ENCODE measurements at places on chromosomes 13 and 19.
A peak's percentile ranks its signal among the peaks of the same experiment; 100 is the strongest.

- no peak for DNase-seq
Observed at GRCh38 chr13:43937839-43938238, 58.1 kb downstream of the LACC1 start.

DNA sequence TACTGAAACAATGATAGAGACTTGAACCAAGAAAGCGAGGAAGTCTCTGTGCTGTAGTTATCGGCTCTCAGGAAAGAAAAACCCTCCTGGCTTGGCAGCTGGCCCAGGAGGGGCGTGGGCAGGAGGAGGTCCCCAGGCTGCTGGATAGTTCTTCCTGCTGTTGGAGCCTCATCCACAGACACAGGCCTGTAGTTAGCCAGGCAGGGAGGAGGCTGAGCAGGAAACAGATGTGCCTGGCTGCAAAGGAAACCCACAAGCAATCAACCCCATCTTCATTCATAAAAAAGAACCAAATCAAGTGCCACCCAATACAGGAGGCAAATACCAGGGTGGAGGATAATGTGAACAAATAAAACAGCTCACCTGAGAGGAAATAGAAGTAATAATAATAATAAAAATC, 86.2 kb downstream of the IRS2 start:
- no peak for DNase-seq

DNA sequence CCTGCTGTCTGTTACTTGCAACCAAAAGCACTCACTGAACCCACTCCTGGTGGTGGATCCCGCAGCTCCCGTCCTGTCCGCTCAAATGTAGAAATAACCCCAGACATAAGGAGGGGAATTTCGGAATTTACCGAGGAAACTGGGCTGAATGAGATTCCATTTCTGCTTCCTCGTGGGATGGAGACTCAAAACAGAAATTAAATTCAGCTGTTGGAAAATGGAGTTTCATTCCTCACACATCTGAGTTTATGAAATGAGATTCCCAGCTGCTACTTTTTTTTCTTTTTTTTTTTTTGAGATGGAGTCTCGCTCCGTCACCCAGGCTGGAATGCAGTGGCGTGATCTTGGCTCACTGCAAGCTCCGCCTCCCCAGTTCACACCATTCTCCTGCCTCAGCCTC, 44.3 kb downstream of the COLGALT1 start:
- no peak for DNase-seq

GRCh38 chr19:5696196-5697021, 6.3 kb downstream of the RPL36 start:
- no peak for DNase-seq

DNA sequence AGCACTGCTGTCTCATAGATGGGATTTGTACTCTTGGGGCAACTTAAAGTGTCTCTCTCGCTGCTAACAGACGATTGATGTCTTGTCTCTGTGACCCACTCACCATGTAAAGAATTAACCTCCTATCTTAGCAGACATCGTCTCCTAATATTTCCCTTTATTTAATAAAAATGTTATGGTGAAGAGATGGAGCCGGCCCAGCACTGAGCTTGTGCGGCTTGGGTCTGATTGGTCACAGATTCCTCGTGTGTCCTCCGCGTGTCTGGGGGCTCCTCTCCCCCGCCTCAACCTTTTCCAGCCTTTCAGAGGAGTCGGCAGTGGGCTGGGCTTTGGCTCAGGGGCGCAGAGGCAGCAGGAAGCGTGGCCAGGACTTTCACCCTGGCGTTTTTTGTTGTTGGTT, 13.2 kb upstream of the CRTC1 start:
- DNase-seq, result no peak

DNA sequence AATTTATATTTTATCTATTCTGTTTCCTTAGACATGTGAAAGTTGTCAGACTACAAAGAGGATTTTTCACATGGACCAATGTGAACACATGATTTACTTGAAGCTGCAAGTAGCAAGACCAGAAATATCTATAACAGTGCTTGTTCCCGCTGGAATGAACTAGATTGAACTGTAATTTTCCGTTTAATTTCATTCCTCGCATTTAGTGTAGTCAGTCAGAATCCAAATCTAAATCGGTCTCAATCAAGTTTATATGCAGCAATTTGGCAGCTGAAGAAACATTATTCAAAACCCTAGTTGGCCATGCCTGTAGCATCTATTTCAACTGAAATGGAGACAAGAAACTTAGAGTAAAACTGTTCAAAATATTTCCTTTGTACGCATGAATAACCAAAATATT, 570.7 kb upstream of the SLITRK5 start:
- no peak for DNase-seq

GRCh38 chr19:43818500-43818899, 8.6 kb upstream of the ZNF283 start:
- no peak for DNase-seq

DNA sequence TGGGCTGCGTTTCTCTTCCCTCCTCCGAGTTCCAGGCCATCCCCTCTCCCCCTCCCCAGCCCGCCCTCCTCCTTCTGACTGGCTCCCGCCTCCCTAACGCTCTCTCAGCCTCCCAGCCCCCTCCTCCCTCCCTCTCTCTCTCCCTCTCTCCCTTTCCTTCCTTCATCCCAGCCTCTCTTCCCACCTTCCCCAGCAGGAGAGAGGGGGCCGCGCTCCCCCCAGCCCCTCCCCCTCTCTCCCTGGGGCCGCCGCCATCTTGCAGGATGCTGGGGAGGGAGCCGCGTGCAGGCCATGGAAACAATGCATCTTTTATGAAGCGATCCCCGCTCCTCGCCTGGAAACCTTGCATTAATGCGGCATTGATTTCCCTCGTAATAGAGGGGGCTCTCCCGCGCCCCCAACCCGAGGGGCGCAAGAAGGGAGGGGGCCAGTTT, 42.6 kb upstream of the ADGRL1 start:
- no peak for DNase-seq

DNA sequence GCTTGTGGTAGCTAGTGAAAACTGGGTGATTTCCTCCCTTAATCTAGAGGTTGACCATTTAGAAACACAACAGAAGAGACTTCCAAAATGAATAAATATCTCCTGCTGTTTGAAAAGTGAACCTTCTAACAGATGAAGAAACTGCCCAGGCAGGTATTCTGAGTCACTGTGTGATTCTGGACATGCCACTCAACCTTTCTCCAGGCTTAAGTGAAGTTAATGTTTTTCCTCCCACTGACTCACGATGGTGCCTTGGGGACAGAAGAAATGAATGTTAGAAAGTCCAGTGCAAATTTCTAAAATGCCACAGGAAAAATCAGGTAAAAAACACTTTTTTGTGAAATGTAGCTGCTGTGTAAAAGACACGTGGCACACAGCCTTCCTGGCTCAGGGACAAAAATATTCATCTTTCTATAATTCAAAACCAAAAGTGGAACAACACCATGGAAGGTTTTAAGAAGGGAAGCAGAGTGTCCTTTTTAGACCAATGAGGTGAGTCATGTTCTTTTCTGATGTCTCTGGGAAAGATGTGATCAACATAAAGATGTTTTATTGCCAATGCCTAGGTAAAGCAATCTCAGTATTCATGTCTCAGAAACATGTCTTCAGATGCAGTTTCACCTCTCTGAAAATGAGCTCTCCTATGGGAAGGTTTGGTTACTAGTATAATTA, 9.1 kb downstream of the UBE2L5 start:
- DNase-seq, result no peak

- no peak for DNase-seq
Observed at GRCh38 chr19:48689449-48689848, 6.3 kb upstream of the FUT2 start.

GRCh38 chr13:31818236-31818635, 78.9 kb downstream of the RXFP2 start:
- no peak for DNase-seq

- DNase-seq, result no peak
Observed at GRCh38 chr19:34733266-34733745, 737 bp upstream of the ZNF181 start.

DNA sequence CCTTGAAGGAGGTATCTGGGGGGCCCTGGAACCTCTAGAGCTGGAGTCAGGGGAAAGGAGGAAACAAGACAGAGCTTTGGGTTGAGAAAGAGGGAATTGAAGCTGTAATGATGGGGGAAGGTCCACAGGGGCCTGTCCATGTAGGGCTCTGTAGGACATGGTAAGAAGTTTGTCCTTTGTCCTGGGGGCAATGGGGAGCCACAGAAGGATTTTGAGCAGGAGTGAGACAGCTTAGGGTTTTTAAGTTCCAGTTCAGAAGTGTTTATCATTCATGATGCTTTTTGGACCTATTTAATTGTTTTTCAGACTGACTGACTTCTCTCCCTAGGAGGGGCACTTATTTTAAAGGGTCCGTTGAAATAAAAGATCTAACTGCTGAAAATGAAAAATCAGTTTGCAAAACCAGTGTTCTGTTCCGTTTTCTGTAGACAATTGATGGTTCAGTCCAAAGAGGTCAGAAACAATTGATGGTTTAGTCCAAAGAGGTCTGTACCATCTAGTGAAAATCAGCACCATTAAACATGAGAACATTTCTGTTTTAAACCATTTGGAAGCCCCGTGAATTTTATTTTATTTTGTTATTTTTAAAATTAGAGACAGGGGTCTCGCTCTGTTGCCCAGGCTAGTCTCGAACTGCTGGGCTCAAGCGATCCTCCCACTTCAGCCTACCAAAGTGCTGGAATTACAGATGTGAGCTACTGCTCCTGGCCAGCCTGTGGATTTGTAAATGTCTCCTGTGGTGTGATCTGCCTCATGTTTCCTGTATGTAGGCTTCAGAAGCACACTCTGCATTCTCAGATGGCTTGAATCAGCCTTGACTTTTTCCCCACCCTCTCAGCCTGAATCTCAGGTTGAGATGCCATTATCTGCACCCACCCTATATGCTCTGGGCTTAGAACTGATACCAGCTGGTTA, 8.4 kb downstream of the PLD3 start:
- DNase-seq, result no peak

DNA sequence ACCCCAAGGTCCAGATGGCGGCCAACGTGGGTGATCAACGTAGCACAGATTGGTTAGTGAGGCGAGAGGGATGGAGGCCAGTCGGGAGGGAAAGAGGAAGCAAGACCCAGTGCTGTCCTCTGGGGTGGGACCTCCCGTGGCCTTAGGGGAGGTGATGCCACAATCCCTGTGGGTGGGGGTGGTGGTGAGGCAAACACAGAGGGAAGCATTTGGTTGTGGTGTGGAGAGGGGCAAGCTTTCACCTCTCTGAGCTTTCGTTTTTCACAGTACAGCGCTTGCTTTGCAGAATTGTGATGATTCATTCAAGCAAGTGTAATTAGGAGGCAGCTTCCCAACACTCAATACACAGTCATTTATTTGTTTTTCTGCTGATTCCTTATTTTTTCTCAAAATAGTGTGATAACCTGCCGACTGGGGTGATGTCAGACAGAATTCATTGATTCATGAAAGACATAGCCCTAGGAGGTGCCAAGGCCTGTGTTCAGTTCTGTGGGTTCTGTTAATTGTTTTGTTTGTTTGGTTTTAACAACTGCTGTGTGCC, 2.4 kb downstream of the LENG8 start:
- DNase-seq, result no peak

- peak; percentile 55 for DNase-seq
Observed at GRCh38 chr19:43784241-43784980, 3.6 kb upstream of the KCNN4 start.

- peak; percentile 51 for DNase-seq
Observed at GRCh38 chr13:59425211-59425741, 738.5 kb downstream of the DIAPH3 start.

DNA sequence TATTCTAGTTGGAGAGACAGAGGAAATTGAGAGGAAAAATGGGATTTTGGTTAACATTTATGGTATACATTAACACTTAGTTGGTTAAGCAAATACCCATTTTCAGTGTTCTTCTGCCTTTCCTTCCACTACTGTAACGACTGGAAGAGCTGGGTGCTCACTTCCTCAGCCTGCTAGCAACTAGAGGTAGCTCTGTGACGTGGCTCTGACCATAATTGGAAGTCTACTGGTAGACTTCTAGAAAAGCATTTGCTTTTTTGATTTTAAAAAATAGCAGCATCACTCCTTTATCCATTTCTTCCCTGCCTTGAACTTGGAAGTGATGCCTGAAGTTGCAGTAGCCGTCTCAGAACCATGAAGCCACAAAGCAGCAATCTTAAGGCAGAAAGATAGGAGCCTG, 15.9 kb downstream of the NHLRC3 start:
- DNase-seq, result no peak

DNA sequence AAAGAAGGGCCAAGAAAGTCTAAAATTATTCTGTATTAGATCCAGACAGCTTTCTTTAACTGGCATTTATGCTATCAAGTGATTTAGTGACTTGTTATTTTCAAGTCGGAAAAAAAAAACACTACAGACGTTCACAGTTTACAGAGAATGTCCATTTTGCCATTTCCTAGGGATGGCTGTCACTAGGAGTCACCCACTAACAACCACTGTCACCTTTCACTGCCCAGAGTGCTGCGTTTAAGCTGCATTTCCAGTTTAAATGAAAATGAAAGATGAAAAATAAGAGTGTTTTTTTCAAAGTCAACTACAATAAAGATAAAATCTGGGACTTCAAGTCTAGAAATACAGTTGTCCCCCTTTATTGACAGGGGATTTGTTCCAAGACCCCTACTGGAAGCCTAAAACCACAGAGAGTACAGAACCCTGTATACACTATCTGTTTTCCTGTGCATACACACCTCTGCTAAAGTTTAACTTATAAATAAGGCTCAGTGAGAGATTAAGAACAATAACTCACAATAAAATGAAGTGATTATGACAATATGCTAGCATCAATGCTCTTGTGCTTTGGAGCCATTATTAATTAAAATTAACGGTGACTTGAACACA, 112.5 kb downstream of the SACS start:
- DNase-seq, result no peak

DNA sequence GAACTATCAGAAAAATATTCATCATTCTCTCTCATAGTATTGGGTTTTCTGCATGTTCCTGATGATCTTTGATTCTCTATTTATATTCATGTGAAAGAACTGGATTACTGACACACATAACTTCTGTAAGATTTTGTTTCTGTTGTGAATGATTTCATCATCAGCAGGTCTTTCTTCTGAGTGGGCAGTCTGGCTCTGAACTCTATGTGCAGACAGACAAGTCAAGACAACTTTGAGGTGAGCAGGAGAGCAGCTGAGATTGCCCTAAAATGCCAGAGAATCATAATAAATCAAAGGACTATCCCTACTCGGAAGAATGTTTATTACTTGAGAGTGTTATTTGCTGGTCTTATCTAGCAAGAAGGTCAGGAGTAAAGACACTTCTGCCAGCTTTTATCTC, 652.1 kb upstream of the GPC6 start:
- DNase-seq, result no peak

DNA sequence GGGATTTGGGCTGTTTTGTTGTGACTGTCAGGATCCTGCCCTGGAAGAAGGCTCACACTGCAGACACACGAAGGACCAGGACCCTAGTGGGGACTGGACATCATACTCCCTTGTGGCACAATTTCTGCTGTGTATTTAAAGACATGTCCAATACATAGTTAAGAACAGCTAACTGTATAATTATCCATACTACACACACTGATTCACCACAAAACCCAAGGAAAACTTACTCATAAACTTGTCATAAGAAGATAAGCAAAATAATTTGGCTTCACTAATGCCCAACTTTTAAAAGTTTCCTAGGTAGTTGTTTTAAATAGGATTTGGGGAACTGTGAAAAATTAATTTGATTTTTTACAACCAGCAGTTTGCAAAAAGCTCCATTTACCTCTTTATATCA, 46.1 kb downstream of the LATS2 start:
- DNase-seq, result no peak

Measured in AG04450 (cell line).